ENCODE measurements at places on chromosomes 16 and 17. TPM values are rescaled to one million over a fixed set of nuclear protein-coding genes. Genes with fewer than 3 reads are reported as not detected.

- no peak for DNase-seq
These were observed 6.4 kb downstream of the KDM6B start for GRCh38 chr17:7840441-7840840.

GAST gene
- not detected for total RNA-seq

DNA sequence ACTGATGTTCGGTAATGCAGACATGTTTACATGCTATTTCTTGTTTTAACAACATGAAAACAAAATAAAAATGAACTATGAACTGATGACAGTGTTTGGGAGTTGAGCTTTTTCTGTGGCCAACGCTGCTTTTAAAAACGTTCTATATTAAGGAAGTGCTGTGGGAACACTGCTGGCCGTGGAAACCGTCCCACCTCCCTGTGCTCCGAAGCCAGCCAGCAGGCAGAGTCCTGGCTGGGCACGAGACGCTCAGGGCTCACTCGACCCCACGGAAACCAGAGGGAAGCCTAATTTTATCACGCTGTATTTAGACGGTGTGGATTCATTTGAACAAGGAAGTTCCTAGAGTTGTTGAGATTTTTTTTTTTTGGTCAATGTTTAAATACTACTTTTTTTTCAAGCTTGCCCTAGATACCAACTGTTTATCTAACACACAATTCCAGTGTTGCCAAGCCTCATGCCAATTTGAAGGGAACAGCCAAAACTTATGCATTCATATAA is 25.8 kb downstream of the ADCY9 start:
- DNase-seq = no peak

DNA sequence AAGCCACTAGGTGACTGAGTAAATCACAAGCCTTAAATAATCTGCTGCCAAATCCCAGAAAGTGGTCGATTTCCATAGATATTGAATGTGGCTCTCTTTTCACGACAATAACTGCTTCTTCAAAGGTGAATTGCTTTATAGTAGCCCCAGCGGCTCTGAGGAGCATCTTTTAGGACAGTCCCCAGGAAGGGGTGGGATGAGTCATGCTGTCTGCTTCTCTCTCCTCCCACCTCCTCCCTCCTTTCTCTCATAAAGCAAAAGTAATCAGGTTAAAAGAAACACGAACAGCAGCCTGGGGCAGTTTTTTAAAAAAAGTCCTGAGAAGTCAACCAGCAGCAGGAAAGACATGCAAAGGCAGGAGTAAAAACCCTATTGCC is 1.8 kb downstream of the KIAA0513 start:
- no peak for DNase-seq
